ENCODE measurements at places on chromosomes 6 and 20.

- peak; percentile 12 for DNase-seq
These were observed 16.1 kb upstream of the LAMP5 start for GRCh38 chr20:9498322-9498721.

GRCh38 chr6:156659822-156660198, 117.4 kb upstream of the ARID1B start:
- DNase-seq = no peak

DNA sequence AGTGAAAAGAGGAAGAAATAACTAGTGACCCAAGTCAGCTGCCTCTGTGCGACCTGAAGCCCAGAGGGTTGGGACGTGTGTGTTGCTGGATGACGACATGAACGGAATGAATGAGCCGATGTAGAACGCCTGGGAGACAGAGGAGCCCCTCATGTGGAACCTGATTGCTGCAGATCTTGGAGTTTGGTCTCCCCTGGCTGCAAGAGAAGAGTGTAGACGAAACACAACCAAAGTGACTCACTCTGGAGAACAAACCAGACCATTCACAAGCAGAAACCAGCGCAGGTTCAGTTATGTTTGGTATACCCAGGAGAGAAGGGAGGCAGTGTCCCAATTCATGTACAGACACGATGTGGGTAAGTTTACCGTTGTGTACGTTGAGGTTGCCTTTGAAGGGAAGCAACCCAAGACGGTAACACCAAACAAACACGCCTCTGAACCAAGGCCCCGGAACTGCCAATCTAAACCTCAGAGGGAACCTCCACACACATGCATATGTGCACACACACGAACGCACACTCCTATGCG, 265.9 kb downstream of the BMP7 start:
- DNase-seq = no peak

DNA sequence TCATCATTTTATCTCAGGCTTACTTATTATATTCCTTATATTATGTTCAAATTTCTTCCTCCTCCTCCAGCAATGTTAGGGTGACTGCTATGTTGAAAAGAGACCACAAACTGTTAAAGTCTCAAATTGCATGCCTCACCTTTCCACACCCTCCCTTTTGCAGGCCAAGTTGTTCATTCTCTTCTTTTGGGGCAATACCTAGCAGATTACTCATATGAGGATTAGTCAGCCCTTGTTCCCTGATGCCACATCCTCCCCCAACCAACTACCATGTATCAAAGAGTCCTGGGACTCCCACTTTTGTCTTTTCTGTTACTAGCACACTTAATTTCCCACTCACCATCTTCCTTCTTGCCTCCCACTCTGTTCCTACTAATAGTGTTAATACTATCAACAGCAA, 434.7 kb downstream of the BCKDHB start:
- DNase-seq = peak; percentile 11

DNA sequence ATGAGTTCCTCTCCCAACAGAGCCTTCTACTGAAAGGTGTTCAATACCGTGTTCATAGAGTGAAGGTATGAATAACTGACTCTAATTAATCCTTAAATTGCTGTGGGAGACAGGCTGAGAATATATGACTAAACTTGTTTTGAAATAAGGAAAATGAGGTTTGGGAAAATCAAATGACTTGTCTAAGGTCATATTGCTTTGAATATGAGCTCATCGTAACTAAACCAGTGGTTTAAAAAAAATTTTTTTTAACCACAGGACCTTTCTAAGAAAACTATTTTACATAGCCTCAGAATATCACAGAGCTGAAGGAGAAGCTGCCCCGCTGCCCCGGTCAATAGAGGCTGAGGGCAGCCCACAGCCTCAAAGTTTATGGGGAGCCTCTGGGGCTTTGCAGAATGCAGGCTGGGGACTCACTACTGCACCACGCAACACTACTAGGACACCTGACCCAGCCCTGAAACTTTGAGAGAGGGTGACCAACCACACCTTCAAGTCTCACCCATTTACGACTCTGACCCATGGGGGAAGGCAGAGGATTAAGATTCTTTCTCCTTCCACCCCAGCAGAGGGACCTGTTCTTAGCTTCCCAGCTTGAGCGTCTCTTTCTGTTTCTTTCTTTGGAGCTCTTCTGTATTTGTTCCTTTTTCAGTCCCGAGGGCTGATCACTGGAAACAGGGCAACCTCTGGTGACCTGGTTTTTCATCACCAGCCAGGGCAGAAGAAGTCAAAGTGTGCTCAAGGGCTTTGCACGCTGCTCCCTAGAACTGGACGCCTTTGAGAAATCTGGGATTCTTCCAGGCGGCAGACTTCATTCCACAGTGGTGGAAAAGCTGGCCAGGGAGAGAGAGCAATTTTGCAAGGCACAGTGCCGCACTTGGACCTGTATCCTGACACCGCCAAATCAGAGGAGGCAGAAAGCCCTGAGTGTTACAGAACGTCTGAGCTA, 220.2 kb downstream of the ATXN1 start:
- DNase-seq = peak; percentile 3
